ENCODE measurements at places on chromosomes 3 and 15.
A peak's percentile ranks its signal among the peaks of the same experiment; 100 is the strongest.

DNA sequence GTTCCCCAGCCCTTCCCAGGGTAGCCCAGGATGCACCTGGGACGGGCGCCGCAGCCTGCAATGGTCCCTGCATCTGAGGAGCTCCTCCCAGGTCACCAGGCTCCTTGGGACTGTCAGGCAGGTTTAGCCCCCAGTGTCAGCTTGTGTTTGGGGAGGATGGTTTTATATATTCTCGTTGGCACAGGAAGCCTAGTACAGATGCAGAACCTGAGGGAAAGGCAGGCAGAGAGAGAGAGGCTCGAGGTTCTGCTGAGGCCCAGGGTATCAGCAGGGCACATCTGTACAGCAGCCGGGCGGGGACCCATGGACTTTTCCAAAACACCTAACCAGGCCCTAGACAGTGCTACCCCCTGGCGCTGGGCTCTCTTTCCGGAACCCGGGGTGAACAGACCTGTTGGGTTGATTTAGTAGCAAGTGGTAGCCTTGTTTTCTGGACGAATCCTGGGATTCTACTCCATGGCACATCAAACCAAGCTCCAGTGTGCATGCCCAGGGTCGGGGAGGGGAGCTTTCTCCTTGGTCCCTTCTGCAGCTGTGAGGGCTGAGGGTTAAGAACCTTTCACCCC, 8.6 kb downstream of the PAK6 start:
- no peak for DNase-seq

- no peak for DNase-seq
Measured at GRCh38 chr3:112759210-112759609, 87.5 kb downstream of the CD200R1L start.

GRCh38 chr3:62631488-62631887, 243.7 kb downstream of the CADPS start:
- DNase-seq, result no peak

- DNase-seq, result no peak
Measured at GRCh38 chr15:93861956-93862741, 369.2 kb upstream of the MCTP2 start.

- no peak for DNase-seq
Measured at GRCh38 chr3:129953621-129954020, 20.9 kb upstream of the TRH start.

- DNase-seq, result no peak
Measured at GRCh38 chr15:71149646-71150557, 34.6 kb downstream of the THSD4 start.

DNA sequence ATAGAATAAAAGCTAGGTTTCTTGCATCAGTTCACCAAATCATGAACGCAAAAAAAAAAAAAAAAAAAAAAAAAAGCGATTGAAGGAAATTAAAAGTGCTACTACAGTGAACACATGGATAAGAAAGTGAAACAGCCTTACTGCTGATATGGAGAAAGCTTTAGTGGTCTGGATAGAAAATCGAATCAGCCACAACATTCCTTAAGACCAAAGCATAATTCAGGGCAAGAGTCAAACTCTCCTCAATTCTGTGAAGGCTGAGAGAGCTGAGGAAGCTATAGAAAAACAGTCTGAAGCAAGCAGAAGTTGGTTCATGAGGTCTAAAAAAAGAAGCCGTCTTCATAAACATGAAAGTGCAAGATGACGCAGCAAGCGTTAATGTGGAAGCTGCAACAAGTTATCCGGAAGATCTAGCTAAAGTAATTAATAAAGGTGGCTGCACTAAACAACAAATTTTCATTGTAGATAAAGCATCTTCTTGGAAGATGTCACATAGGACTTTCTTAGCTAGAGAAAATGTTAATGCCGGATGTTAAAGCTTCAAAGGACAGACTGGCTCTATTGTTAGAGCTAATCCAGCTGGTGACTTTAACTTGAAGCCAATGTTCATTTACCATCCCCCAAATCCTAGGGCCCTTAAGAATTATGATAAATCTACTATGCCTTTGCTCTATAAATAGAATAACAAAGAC, 19.2 kb downstream of the P3H2 start:
- DNase-seq, result no peak

DNA sequence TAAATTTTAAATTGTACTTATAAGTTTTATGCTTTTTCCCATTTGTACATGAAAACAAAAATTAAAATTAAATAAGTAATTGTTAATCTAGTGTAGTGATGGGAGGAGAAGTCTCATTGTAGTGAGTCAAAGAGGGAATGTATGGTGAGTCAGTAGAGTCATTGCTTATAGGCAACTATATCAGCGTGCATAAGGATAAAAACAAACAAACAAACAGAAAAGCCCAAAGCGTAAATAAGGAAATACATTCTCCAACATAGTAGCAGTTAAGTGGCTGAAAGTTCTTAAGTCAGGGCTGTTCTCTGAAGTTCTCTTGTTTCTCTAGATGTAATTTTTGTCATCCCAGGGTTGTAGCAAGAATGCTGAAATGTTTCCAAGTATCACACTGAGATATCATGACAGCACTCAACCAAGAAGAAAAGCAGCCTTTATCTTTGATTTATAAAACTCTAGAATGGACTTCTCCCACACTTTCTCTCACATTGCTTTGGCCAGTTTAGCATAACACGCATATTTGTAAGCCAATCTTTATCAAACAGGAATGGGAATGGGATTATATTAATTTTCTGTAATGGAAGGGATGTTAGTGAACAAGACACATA, 184.1 kb upstream of the TP63 start:
- DNase-seq, result no peak

DNA sequence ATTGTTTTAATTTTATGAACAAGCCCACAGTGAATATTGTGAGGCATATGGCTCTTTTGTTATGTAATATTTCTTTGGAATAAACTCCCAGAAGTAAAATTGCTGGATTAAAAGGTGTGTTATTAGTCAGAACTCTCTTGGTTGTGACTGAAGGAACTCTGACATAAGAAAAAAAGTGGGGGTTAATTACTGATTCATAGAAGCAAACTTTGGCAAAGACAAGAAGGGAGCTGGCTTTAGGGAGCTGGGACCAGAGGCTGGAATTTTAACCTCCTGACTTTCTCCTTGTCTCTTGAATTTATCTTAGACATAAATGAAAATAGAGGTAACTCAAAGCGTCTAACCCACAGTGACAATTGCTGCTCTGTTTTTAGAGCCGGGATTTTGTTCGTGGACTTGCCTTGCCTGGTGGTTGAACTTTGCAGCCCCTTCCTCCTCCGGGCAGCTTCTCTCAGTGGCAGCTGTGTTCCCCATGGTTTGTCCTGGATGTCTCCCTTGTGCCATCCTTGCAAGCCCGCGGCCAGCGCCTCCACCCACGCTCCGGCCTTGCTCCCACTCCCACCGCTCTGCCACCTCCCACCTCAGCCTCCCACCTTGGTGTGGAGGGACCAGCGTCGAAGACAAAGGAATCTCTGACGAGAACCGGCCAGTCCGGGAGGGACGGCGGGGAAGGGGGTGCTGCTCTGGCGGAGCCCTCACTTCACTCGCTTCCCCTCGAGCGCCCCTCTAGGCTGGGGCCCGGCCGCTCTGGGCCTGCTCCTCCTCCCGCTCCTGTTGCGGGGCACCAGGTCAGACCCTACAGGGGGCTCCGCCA, 28.0 kb downstream of the ARHGAP31 start:
- DNase-seq, result no peak

DNA sequence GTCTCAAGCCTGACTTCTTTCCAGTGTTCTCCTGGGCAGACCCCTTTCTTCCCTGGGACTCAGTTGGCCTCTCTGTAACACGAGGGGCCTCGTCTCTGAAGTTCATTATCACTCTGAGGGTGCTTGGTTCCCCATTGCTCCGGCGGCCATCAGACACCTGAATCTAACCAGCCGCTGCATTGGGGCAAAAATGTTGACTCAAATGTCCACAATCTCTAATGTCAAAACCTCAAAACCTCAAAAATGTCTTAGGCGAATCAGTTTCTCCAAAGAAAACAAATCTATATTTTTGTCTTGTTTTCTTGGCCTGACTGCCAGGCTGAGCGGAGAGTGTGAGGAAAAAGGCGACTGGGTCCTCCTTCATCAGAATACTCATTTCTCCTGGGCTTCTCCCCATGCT, 220.7 kb downstream of the VPS13C start:
- DNase-seq, result no peak

- no peak for DNase-seq
Measured at GRCh38 chr3:190265796-190266195, 56.5 kb downstream of the CLDN1 start.

- no peak for DNase-seq
Measured at GRCh38 chr3:194029846-194030245, 106.1 kb upstream of the HES1 start.

GRCh38 chr15:80948651-80949292, 40.8 kb downstream of the MESD start:
- peak; percentile 54 for DNase-seq
